ENCODE measurements at places on chromosomes 2 and 18.

GRCh38 chr18:62091487-62092120 lies 95.3 kb downstream of the PIGN start:
- no peak for DNase-seq

DNA sequence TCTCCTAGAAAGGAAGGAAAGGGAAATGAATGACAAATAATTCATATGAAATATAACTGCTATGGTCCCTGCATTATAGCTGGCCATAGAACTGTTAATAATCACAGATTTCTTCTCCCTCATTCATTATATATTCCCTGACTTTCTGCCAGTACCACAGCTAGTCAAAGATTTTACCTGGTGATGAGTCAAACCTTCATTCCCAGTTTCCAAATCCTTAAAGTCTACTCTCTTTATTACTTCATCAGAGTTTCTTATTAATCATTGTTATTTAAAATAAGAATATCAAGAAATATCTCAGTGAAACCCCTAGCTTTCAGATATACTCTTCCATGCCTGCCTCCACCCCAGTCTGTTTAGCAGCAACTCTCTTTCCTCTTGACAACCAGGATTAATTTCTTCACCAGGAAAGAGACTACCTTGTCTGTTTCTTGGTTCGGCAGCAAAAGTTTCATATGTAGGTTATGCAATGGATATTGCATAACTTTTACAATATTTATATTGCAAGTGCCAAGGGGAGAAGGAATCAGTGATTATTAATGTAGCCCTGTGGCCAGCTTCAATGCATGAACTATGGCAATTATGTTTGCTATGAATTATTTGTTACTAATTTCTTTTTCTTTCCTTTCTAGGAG lies 533.8 kb downstream of the FBXO15 start:
- no peak for DNase-seq

DNA sequence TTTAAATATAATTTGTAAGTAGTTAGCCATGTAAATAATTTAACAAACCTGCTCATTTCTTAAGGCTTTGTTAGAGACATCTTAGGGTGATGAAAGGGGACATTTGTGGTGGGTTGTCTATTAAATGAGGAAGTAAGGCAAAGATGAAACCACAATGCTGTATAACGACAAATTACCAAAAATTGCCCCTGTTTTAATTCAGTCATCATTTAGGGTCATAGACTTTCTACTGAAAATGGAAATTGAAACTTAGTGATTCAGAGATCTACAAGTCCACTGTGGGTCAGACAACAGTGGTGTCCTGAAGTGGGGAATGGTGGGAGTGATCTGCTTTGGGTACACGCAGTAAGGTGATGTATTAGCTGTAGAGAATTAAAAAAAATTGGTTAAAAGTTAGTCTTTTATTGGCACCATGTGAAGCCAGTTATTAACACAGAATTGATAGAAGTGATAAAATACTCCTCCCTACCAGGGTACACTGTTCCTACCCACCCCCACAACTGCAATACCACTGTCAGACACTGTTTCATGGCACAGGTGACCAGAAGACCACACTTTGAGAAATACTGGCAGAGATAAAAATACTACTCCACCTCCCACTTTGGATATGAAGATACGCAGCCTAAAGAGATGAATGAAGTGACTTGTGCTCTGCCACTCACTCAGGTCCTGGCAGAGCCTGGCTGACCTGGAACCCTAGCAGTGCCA lies 13.4 kb downstream of the CERS6 start:
- DNase-seq = no peak

DNA sequence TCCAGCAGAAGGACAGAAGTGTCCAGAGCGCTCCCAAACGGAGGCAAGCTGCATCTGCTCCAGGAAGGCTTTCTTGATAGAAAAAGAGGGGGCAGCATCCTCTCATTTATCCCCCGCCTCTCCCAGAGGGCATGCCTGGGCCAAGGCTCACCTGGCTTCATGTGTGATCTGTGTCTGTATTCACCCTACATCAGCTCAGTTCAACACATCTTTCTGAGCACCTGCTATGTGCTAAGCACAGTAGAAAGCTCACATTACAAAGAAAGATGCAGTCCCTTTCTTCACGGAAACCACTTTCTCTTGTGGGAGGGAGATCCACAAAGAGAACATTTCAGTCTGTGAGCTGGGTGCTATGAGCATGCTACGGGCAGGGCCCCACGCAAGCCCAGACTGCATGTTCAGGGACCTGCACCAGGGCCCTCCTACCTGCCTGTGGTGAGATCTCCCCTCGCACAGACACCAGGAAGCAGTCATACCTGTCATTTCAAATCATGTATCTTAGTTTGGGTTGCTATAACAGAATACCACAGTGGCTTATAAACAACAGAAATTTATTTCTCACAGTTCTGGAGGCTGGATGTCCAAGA lies 90.7 kb downstream of the PDCL3 start:
- no peak for DNase-seq

- no peak for DNase-seq
Observed at GRCh38 chr2:168944065-168944464, 43.0 kb downstream of the G6PC2 start.

- no peak for DNase-seq
Observed at GRCh38 chr2:197261808-197262226, 48.8 kb downstream of the ANKRD44 start.

DNA sequence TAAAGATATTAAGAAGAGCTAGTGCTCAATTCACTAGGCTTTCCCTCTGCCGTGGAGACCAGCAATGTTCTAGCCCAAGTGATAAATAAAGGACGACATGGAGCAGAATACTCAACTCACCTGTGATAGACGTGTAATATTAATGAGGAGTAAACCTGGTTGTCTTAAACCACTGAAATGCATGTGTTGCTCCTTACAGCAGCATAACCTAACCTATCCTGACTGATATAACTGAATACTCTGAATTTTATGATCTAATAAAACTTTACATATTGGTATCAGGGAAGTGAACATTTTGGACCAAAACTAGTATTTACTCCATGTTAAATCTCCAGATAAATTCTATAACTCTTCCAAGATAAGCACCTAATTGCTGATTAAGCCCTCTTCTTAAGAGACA lies 531.0 kb downstream of the METTL4 start:
- no peak for DNase-seq

- no peak for DNase-seq
Observed at GRCh38 chr2:205288686-205289085, 393.6 kb upstream of the NRP2 start.

DNA sequence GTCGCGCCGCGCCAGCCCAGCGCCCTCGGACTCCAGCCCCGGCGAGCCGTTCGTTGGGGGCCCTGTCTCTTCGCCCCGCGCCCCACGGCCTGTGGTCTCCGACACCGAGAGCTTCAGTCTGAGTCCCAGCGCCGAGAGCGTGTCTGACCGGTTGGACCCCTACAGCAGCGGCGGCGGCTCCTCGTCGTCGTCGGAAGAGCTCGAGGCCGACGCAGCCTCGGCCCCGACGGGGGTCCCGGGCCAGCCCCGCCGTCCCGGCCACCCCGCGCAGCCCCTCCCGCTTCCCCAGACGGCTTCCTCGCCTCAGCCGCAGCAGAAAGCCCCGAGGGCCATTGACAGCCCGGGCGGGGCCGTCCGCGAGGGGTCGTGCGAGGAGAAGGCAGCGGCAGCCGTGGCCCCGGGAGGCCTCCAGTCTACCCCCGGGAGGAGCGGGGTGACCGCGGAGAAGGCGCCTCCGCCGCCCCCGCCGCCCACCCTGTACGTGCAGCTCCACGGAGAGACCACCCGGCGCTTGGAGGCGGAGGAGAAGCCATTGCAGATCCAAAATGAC lies 1.4 kb downstream of the PHLPP1 start:
- DNase-seq = peak; percentile 5

GRCh38 chr2:10204326-10205161 lies 82.0 kb downstream of the RRM2 start:
- DNase-seq = no peak

DNA sequence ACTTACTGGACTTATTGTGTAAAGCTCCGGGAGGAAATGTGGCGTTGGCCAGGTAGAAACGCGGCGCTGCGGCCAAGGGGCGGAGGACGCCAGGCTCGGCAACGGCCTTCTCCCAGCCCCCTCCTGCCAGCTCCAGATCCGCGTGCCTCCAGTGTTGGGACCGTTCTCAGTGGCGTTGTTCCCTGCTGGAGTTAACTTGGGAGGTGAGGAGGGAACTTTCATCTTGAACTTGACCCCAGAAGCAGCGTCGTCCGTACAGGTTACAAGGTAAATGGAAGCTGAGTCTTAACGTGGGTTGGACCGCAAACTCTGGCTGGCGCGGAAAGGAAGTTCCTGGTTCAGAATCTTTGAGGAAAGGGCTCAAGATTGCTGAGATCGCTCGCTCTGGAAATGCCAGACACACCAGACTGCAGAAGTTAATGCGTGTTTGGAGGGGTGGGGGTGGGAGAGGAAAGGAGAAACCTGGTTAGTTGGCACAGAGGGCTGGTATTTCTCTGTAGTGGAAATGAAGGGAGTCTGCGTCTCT lies 1.3 kb downstream of the TANC1 start:
- no peak for DNase-seq

GRCh38 chr2:758073-758820 lies 81.0 kb upstream of the TMEM18 start:
- DNase-seq = no peak

GRCh38 chr2:231861288-231861931 lies 64.8 kb downstream of the NPPC start:
- no peak for DNase-seq

- DNase-seq = no peak
Observed at GRCh38 chr2:138931284-138932256, 151.4 kb upstream of the NXPH2 start.

DNA sequence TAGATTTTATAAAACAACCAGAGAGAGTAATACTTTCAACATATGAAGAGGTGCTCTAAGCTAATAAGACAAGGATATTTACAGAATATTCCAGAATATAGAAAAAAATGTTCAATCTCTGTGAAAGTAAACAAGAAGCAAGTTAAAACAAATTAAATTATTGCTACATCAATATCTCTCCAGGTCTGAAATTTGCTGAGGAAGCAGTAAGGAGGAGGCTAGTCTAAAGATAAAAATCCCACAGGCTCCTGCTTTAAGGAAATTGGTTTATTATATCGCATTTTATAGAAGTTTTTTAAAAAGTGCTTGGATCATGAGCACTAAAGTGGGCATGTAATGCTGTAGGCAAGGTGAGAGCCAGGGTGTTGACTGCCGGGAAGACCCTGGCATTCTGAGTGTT lies 39.7 kb upstream of the ASB18 start:
- no peak for DNase-seq

GRCh38 chr2:54701029-54701428 lies 22.4 kb upstream of the EML6 start:
- DNase-seq = no peak

GRCh38 chr2:73285159-73285739 lies 971 bp upstream of the FBXO41 start:
- DNase-seq = no peak

- DNase-seq = no peak
Observed at GRCh38 chr2:128591022-128591860, 272.6 kb upstream of the HS6ST1 start.

GRCh38 chr2:116810071-116810470 lies 1004.4 kb upstream of the DDX18 start:
- no peak for DNase-seq

- DNase-seq = no peak
Observed at GRCh38 chr18:51513517-51513916, 316.0 kb upstream of the MEX3C start.

DNA sequence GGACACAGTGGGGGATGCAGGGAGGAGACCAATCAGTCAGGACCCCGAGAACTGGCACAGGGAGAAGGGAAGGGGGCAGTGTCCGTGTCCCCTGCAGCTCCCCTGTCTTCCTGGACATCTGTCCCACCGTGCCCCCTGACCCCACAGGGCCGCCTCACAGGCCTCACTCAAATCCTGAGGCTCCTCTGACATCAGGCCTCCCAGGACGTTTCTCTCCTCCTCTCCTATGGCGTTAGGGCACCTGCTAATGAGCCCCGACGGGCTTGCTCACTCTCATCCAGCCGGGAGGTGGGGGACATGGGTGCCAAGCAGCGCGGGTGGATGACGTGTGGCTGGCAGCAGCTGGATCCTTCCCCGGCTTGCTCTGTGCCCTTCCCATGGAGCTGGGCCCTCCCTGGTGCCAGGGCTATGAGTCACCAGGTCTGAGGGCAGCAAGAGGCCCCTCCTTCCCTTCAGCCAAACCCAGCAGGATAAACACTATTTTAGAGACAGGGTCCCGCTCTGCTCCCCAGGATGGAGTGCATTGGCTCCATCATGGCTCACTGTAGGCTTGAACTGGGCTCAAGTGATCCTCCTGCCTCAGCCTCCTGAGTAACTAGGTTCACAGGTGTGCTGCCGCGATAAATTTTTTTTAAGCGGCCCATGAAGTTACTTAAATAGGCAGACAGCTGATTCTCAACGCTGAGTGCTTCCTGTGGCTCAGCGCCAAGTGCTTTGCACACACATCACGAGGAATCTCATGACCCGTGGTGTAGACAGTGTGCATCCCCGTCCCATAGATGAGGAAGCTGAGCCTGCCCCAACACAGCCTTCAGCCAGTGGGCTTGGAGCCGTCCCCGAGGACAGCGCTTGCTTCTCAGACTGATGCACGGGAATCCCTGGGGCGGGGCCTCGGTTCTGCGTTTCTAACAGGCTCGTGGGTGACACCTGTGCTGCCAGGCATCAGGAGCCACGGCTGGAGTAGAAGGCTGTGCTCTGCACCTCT lies 64.5 kb upstream of the HDAC4 start:
- DNase-seq = no peak

GRCh38 chr2:135890835-135891234 lies 14.6 kb upstream of the MCM6 start:
- DNase-seq = no peak

GRCh38 chr2:181307203-181307991 lies 149.8 kb upstream of the ITGA4 start:
- no peak for DNase-seq

DNA sequence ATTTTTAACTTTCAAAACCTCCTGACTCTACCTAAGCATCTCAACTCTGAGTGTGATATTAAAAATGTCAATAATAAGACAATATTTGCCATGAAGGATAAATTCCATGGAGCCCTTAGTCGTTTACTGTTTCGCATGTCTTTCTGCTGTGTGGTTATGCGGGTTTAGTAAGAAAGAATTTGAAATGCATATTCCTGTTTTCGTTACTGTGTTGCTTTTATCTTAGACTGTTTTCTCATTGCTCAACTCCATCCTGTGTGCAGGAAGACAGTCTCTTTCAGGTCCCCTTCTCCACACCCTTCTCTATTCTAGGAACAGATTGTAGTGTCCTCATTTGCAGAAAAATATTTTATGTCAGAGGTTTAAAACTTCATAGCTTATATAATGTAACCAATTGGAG lies 82.5 kb upstream of the MAP3K20 start:
- DNase-seq = no peak

GRCh38 chr18:29879763-29880162 lies 1162.8 kb downstream of the DSC3 start:
- no peak for DNase-seq

Data from stimulated activated CD4-positive, alpha-beta T cell treated with anti-CD3 and anti-CD28 coated beads, Interleukin-15, amount 100 ng/mL, for 1 hour (primary cell).